ENCODE measurements at places on chromosomes 7 and 10.

DNA sequence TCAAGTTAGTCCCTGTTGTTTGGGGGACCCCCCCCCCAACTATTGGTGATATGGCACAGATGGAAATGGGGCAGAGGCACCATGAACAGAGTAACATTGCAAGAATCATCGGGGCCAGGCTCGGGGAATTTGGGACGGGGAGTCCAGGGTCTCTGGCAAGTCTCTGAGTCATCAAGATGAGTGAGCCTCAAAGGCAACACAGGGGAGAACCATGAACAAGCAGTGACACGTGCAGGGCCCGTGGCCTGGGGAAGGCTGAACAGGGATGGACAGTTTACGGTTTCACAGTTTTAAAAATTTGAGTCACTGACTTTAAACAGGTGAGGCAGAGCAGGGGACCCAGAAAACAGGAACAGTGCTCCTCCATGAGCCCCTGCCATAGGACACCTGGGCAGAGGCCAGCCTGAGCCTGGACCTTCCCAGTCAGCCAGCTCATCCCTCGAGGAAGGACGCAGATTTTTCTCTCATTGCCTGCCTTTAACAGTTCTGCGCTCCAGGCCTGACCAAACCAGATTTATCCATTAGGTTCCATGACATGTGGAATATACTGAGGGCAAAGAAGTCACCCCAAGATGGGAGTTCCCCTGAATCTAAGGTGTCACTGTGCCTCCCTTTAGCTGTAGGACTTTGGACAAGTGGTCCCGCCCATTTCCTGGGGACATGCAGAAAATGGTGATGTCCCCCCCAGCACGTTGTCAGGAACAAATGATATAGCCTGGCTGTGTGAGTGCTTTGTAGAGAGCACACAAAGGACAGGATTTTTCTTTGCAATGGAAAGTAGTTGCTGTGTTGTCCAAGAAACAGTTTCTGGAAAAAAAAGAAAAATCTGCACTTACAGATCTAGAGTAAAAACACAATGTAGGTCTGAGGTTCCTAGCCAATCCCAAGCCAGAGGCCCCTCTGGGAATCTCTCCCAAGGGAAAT lies 23.8 kb downstream of the CHST15 start:
- DNase-seq, result no peak

DNA sequence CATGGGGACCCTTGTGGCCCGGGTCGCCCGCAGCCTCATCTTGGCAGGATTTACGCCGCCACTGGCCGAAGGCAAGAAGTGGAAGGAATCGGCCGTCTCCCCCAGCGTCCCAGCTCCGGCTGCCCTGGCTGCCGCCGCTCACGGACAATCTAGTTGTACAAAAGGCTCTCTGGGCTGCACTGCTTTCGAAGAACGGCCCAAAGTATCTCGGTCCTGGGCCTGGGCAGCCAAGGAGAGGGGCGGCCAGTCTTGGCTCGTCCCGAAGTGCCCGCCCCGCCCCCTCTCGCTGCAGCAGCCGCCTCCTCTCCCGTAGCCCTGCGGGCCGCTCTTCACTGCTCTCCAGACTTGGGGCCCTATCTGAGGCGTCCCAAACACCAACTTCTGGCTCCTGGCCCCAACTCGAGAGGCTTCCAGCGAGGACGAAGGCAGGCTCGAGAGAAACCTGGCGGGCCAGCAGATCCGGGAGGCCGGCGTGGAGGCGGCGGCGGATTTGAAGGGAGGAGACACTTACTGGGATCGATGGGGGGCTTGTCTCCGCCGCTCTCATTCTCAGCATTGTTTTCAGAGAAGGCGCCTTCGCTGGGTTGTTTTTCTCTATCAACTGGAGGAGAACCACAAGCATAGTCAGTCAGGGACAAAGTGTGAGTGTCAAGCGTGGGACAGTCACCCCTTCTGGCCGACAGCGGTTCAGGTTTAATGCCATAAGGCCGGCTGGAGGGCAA lies 809 bp downstream of the HOXA9 start:
- DNase-seq, result peak; percentile 37

GRCh38 chr7:2083362-2083761 lies 149.4 kb downstream of the MAD1L1 start:
- DNase-seq, result no peak

DNA sequence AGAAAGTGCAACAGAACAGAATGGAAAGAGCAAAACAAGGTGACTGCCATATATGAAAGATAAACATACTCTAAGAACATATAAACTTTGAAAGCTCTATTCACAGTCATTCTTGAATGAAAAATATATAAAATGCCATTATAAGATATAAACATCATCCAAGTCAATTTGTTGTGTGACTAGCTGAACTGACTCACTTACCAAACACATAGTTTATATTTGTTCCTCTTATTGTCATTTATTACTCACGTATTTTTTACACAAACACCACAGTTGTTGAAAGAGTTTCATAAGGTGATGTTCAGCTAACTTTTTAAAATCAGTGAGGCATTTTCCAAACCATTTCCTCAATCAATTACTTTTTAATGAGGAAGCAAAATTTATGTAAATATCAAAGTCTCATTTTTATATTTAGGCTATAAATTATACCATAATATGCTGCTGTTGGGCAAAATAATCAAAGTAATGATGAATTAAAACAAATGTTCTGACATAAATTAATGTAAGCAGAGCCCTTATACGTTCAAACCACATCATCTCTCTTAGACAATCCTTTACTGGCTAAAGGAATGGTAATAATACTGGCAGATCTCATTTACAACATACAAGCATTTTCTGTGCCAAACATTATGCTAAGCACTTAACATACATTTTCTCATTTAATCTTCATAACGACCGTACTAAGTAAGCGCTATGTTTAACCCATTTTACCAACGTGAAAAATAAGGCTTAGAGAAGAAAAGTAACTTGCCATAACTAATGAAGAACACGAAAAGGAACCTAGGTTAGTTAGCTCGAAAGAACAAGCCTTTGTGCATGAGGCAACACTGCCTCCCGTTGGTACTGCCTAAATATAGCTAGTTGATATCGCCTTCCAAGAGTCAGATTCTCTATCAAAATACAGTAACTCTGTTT lies 7.3 kb downstream of the LRRN3 start:
- DNase-seq, result peak; percentile 61

DNA sequence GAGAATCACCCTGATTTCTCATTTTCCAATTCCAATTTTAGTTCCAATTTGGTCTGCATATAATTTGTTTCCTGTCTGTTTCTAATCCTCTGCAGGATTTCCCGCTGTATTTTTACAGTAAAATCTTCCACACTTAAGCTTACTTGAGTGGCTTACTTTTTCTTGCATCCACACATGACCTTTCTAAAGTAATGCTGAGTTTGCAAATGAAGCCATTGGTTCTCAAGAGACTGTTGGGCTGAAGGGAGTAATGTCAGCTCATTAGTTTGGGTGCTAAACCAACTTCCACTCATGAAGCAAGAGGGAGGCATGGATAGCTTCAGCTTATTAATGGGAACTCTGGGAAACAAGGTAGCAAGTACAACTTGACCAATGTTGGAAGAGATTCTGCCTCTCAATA lies 146.4 kb downstream of the SNX10 start:
- DNase-seq, result no peak

DNA sequence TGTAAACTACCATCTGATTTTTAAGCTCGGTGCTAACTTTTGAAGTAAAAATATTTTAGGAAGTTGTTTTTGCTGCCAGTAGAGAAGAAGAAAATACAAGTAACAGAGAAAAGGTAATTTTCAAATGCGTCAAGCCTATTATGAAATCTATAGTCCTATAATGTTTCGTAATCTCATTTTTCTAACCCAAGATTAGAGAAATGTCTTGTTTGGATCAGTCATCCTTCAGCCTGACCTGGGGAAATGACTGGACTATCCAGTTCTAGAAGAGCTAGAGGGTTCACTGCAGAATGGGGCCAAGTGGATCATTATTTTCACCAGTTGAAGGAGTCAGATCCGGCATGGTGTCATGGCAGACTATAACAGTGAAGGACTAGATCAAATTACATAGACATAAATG lies 62.7 kb upstream of the FGL2 start:
- DNase-seq, result no peak

- DNase-seq, result no peak
These were observed 186.7 kb upstream of the HGF start for GRCh38 chr7:81956520-81956919.

DNA sequence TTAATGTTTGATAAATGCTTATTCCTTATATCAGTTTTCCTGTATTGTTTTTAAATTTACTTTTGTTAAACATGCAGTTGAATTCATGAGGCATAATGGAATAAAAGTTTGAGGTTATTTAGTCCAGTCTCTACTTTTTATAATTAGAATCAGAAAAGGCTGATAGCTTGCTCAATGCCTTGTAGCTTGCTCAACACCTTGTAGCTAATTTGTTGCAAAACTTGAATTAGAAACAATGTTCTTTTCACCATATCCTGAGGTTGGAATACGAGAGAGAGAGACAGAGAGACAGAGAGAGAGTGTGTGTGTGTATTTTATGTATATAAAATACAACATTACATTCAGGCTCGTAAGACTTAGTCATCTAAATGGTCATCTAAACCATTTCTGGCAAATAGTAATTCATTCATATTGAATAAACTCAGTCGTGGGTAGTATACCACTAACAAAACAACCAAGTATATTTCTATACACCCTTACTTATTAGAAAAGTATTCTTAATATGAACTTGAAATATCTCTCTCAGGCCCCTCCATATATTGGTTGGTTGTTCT lies 243.5 kb downstream of the ADK start:
- no peak for DNase-seq

GRCh38 chr10:87864496-87865059 lies 1.2 kb downstream of the PTEN start:
- no peak for DNase-seq
